Stimulated activated CD4-positive, alpha-beta T cell treated with anti-CD3 and anti-CD28 coated beads, Interleukin-2, amount 100 ng/mL, for 4 hours (primary cell): ENCODE measurements at places on chromosomes 16 and 17.
A peak's percentile ranks its signal among the peaks of the same experiment; 100 is the strongest.

DNA sequence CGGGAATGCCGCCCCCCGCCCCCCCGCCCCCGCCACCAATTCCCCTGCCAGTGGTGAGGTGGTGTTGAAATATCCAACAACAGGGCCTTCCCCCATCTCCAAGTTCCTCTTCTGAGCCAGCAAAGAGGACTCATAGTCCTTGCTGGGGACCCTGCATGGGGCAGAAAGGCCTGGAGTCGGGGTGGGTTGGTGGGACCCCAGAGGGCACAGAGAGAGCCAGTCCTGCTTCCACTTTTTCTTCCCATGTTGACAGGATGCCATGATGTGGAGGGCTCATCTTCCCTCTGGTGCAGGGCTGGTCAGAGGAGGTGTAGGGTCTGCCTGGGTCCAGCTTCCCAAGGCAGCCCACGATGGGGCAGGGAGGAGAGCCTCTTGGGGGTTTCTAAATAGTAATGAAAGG lies 49.0 kb upstream of the PIK3R6 start:
- no peak for DNase-seq

- no peak for DNase-seq
These were observed 479.9 kb upstream of the CDH11 start for GRCh38 chr16:65601781-65602180.

GRCh38 chr17:56074361-56074890 lies 78.8 kb upstream of the ANKFN1 start:
- no peak for DNase-seq

GRCh38 chr17:74259667-74260524 lies 14.1 kb upstream of the DNAI2 start:
- no peak for DNase-seq

GRCh38 chr17:82267575-82268379 lies 5.7 kb downstream of the CSNK1D start:
- DNase-seq: no peak

GRCh38 chr17:4453812-4454591 lies 20.3 kb downstream of the SPNS3 start:
- no peak for DNase-seq

DNA sequence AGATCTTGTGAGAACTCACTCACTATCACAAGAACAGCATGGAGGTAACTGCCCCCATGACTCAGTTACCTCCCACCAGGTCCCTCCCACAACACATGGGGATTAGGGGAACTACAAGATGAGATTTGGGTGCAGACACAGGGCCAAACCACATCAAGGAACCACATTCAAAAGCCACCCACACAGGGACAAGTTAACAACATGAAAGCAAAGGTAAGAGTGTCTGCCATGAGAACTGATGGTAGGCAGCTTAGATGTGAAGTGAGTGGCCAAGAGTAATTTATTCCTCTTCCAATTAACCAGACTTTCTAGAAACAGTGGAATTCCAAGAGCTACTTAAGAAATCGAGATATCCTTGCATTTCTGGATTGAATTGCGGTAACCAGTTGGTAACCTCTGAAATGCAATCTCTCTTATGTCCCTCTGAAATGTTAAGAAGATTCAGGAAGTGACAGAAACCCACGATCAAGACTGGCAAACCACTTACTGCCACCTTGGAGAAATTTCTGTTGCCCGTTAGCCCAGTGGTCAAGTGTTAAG lies 167.4 kb upstream of the CACNG5 start:
- DNase-seq: peak; percentile 79

DNA sequence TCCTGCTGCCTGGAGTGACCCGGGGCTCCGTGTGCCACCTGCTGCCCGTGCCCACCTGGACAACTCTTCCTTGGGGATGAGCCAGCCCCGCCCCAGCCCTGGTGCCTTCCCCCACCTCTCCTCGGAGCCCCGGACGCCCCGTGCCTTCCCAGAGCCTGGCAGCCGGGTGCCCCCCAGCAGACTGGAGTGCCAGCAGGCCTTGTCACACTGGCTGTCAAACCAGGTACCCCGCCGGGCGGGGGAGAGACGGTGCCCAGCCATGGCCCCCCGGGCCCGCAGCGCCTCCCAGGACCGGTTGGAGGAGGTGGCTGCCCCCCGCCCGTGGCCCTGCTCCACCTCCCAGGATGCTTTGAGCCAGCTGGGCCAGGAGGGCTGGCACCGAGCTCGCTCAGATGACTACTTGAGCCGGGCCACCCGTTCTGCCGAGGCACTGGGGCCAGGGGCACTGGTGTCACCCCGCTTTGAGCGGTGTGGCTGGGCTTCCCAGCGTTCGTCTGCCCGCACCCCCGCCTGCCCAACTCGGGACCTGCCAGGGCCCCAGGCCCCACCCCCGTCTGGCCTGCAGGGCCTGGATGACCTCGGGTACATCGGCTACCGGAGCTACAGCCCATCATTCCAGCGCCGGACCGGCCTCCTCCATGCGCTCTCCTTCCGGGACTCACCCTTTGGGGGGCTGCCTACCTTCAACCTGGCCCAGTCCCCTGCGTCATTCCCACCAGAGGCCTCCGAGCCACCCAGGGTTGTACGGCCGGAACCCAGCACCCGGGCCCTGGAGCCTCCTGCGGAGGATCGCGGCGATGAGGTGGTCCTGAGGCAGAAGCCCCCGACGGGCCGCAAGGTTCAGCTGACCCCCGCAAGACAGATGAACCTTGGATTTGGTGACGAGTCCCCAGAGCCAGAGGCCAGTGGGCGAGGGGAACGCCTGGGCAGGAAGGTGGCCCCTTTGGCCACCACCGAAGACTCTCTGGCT lies 38.4 kb downstream of the ARHGAP23 start:
- no peak for DNase-seq
